LHCN-M2 (cell line): ENCODE measurements at places on chromosomes 1 and 21.

GRCh38 chr1:243345205-243345604, 89.4 kb downstream of the SDCCAG8 start:
- no peak for DNase-seq

- no peak for DNase-seq
Observed at GRCh38 chr1:202010180-202011015, at the start of gene ELF3. Gene ELF3, plus strand, starts transcription at chr1:202010587. Its CDS starts 550 bp downstream, at chr1:202011137.

- DNase-seq: no peak
Observed at GRCh38 chr1:165350840-165351239, 5.7 kb downstream of the LMX1A start.

- no peak for DNase-seq
Observed at GRCh38 chr1:6123083-6123482, 57.0 kb downstream of the CHD5 start.

DNA sequence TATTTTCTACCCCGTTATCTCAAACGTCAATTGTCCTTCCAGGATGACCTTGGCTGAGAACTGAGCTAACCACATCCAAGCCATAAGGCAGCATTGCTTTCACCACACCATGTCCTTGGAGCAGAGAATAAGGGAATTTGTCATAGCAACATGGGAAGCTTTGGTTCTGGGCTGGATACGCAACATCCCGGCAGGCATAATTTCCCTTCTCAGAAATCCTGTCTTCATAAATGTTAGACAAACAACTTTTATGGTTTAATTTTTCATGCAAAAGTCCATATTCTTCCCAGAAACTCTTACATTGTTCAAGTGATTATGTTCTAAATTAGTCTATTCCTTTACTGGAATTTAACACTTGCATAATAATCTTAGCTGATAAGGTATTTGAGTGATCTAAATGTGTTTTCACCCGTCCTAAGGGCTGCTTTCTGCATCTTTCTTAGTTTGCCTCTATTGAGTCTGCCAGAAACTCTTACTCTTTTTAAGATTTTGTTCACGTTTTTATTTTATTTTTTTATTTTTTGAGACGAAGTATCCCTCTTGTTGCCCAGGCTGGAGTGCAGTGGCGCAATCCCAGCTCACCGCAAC, 51.8 kb downstream of the KCNJ15 start:
- DNase-seq: peak; percentile 50

GRCh38 chr1:52041551-52042185, 8.1 kb upstream of the KTI12 start:
- DNase-seq: no peak

DNA sequence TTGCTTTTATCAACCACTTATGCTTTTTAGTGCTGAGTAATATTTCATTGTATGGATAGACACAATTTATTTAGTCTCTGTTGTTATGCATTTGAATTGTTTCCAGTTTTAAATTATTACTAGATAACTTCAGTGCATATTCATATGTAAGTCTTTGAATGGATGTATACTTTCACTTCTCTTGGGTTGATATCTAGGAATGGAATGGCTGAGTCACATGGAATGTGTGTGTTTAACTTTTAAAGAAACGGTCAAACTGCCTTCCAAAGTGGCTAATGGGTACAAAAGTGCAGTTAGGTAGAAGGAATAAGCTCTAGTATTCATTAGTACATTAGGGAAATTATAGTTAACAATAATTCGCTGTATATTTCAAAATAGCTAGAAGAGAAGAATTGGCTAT, 82.4 kb downstream of the NPHS2 start:
- peak; percentile 6 for DNase-seq

DNA sequence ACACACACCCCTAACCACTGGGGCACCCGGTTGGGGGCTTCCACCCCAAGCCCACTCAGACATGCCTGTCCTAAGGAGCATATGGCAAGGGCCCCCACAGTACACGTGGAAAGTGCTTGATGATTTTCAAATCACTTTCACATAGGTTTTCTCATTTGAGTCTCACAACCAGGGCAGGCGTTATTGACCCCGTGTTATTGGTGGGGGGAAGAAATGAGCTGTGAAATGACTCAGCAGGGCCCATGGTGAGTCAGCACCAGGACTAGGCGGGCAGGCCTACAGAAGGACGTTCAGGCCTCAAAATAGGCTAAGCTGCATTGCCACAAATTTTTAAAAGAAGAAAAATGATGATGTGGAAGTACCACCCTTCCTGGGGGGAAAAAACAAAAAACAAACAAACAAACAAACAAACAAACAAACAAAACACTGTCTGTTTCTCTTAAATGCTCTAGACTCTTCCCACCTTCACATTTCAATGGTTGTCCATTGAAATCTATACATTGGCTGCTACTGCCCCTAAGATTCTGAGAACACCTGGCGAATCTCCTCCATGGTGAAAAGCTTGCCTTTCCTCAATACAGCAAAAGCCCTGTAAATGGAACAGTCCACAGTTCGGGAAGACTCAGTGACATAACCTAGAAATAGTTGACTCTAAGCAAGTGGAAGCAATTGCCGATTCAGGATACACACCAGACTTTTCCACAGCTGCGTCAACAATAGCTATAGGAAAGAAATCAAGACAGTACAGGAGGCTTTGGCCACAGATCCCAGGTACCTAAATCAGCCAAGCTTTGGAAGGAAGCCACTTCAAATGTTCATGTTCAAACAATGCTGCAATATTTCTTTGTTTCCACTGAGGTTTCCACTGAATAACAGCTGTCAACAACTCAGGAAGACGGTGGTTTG, 234.7 kb downstream of the TOMM20 start:
- peak; percentile 89 for DNase-seq

DNA sequence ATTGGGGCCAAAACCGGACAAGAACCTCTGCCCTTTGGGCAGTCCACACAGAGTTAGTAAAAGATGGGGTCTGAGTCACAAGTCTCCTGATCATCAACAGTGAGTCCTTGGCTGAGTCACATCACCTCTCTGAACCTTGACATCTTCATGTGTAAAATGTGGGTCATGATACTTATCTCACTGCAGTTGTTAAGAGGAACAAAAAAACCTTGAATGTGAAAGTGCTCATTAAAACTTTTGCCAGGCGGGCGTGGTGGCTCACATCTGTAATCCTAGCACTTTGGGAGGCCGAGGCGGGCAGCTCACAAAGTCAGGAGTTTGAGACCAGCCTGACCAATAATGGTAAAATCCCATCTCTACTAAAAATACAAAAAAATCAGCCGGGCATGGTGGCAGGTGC, 15.7 kb downstream of the S100A16 start:
- peak; percentile 90 for DNase-seq

DNA sequence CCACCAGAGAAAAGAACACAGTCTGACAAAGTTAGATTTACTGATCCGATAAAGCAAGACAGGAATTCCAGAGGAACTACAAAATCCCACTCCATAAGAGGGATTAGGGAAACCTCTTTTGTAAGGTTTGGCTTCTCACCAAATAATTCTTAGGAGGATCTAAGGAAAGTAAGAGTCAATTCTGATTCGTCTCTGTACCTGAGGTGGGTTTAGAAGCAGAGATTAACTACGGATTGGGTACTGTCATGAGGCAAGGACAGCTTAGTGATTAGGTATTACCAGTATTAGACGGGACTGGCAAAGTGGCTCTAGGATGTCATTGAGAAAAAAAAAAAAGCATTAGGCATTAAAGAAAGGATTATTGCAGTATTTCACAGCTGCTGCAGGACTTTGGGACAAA, 371.7 kb upstream of the BRINP3 start:
- no peak for DNase-seq

GRCh38 chr1:150692720-150693119, 4.2 kb downstream of the GOLPH3L start:
- DNase-seq: no peak

- no peak for DNase-seq
Observed at GRCh38 chr1:96840396-96840795, 118.8 kb downstream of the PTBP2 start.
